Activated T-cell treated with anti-CD3 and anti-CD28 coated beads, Interleukin-2, amount 50 U/mL, for 48 hours (primary cell): ENCODE measurements at places on chromosomes 11 and 22.

GRCh38 chr11:18936002-18936673 is 3.1 kb downstream of the MRGPRX1 start:
- DNase-seq, result no peak

GRCh38 chr11:64864135-64864472 is 14.3 kb downstream of the EHD1 start:
- DNase-seq, result no peak

DNA sequence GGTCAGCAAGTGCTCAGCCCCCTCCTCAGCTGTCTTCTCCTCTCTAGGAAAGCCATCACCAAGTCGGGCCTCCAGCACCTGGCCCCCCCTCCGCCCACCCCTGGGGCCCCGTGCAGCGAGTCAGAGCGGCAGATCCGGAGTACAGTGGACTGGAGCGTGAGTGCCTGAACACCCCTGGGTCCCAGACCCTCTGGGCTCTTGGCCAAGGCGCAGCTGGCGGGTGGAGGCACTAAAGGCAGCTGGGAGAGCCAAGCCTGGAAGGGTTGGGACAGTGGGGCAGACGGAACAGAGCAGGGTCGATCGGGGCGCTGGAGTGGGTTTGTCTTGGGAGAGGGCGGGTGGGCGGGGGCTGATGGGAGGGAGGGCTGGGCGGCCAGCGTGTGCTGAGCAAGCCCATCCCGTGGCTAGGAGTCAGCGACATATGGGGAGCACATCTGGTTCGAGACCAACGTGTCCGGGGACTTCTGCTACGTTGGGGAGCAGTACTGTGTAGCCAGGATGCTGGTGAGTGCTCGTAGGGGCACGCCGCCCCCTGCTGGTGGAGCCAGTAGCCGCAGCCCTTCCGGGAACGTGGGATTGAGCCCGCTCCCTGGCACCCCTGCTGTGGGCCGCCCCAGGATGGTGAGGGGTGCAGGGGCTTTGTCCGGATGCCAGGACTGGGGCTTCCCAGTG is 14.1 kb upstream of the MDK start:
- DNase-seq, result peak; percentile 88

DNA sequence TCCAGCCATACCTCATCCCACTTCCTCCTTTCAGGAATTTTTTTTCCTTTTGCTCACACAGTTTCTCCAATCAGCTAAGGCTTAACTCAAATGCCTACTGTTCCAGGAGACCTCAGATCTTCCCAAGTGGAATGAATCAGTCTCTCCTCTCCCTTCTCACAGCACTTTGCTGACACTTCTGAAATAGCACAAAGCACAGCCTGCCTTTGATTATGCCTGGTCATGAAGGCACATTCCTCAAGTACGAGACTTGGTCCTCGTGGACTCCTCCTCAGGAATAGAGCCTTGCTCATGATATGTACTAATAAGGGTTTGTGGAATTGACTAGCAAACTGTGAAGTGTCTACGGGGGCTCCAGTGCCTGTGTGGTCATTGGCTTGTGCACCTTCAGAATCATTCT is 176.7 kb upstream of the TENM4 start:
- DNase-seq, result no peak

DNA sequence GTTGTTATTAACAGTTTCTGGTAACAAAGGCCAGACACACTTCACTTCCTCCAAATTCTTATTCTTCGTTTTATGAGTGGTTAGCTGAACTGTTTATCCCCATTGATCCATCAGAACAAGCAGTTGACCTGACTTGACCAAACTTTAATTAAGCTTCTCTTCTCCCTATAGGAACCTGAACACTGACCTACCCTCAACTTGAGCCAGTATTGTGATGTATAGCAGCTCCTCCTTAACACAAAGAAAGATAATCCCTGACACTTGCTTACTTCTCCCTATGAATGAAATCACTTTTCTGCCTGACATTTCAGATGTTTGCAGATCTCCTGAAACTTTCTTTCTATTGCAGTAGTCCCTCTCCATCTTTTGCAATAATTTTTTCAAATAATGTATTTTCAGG is 41.9 kb downstream of the ANO5 start:
- DNase-seq, result no peak

DNA sequence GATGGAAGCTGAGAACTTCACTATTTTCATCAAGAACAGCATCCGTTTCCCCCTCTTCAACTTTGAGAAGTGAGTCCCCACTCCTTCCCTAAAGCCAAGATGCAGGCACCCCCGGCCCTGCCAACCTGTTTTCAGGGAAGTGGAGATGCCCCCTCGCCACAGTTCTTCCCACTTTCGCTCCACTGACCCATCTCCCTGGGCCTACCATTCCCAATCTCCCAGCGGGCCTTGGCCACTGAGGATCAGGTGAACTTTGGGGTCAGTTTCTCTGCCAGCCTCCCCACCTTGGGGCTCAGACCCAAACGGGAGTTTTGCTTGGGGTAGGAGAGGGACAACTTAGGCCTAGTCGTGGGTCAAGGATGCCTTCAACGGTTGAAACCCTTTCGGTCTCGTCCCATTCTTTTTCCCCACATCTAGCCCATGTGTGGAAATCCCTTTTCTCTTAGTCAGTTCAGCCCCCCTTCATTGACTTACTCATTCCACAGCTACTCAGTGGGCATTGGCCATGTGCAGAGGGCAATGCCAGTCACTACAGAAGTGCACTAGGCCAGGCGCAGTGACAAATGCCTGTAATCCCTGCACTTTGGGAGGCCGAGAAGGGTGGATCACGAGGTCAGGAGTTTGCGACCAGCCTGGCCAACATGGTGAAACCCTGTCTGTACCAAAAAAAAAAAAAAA is 10.6 kb downstream of the P2RX3 start:
- DNase-seq, result no peak

- no peak for DNase-seq
These were observed 28.8 kb downstream of the SWAP70 start for GRCh38 chr11:9692691-9693090.
